Type B pancreatic cell (in vitro differentiated cells): ENCODE measurements at places on chromosomes 13 and 19. TPM values are rescaled to one million over a fixed set of nuclear protein-coding genes. Genes with fewer than 3 reads are reported as not detected.

IGFLR1 gene
- total RNA-seq: 1.5 and 3.8 TPM in 2 replicates

GPALPP1 gene
- total RNA-seq: 18.9 and 29.3 TPM in 2 replicates

DNA sequence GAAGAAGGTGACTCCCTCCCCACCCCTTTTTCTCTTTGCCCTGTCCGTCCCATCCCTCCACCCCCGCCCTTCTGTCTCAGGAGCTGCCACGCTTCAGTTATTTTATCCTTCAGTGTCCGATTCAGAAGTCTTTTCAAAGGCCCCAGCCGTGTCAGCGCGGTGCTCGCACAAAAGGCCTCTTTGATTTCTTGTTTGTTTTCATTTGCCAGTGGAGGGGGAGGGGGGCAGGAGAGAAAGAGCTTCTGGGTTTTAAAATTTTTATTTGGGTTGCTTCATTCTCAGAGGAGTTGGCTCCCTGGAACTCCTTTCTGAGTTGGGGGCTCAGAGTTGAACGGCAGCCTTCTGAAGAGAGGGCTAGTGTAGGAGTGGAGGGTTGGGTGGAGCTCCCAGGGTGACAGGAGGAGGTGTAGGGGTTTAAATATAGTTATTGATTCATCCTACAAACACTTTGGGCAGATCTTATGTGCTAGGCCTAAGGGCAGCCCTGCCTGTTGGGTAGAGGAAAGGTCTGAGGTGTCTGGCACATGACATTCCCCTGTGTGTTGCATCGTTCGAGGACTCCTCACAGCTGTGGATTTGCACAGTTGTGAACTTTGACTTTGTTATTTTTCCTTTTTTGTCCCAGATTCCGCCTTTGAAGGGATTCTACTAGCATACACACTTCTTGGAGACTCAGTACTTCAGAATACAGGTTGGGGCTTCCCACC, 36.8 kb downstream of the NFIX start:
- H3K36me3 ChIP-seq: no peaks in the 10 kb centered on the region
- H3K27me3 ChIP-seq: peaks cover 98% of the 10 kb centered on the region
- peaks cover 11% of the 10 kb centered on the region for H3K4me1 ChIP-seq
- no peak for DNase-seq
- H3K4me3 ChIP-seq: no peak overlapping the region

DNA sequence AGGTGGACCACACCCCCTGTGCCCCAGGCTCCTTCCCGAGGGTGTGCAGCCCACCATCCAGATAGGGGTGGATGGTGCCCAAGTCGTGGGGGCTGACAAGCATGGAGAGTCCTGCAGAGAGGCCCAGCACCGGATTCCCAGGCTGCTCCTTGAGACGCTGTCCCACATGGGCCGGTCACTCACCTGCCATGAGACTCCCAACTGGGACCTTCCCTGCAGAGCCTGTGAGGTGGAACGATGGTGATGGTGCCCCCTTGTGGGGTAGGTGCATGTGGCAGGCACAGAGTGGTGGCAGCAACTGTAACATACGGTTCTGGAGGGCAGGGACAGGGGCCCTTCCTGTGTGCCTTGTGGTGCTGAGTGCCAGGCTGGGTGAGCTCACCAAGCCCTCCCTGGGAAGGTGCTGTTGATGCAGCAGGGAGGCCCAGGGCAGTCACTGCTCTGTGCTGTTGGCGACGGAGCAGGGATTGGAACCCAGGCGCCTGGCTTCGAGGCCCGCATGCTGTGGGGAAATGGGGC, 33.1 kb downstream of the PPP1R37 start:
- no peak for DNase-seq
- no peaks in the 10 kb centered on the region for H3K36me3 ChIP-seq
- H3K4me3 ChIP-seq: no peak overlapping the region
- peak overlapping the region; percentile 26 for H3K27ac ChIP-seq
- H3K4me1 ChIP-seq: peaks cover 37% of the 10 kb centered on the region

GRCh38 chr13:106440866-106441265, 94.6 kb downstream of the EFNB2 start:
- no peak for DNase-seq
- no peaks in the 10 kb centered on the region for H3K36me3 ChIP-seq
- peak overlapping the region; percentile 63 for H3K27ac ChIP-seq
- H3K27me3 ChIP-seq: peaks cover 6% of the 10 kb centered on the region

ZNF549 gene
- total RNA-seq: 8.5 and 9.2 TPM in 2 replicates

GRCh38 chr13:112056284-112056727, 10.6 kb upstream of the SOX1 start:
- H3K36me3 ChIP-seq: no peaks in the 10 kb centered on the region
- peak overlapping the region; percentile 63 for H3K4me3 ChIP-seq
- no peak for DNase-seq
- H3K27ac ChIP-seq: no peak overlapping the region
- peaks cover 98% of the 10 kb centered on the region for H3K27me3 ChIP-seq

- no peaks in the 10 kb centered on the region for H3K27me3 ChIP-seq
- peak overlapping the region; percentile 87 for H3K4me3 ChIP-seq
Measured at GRCh38 chr19:58466089-58466759, 656 bp upstream of the ZNF324 start.

- no peak overlapping the region for H3K4me3 ChIP-seq
- no peaks in the 10 kb centered on the region for H3K27me3 ChIP-seq
- H3K27ac ChIP-seq: no peak overlapping the region
- peaks cover 6% of the 10 kb centered on the region for H3K4me1 ChIP-seq
- no peak for DNase-seq
Measured at GRCh38 chr13:102868366-102868936, 22.6 kb downstream of the ERCC5 start.

RFPL4AL1 gene
- not detected in 2 replicates for total RNA-seq

OR7C1 gene
- total RNA-seq: not detected in 2 replicates

- no peak overlapping the region for H3K4me3 ChIP-seq
- peaks cover 24% of the 10 kb centered on the region for H3K27me3 ChIP-seq
- H3K36me3 ChIP-seq: no peaks in the 10 kb centered on the region
- no peak for DNase-seq
Measured at GRCh38 chr13:109989686-109990085, 203.3 kb upstream of the IRS2 start.
